ENCODE measurements at places on chromosomes 2 and 18. TPM values are rescaled to one million over a fixed set of nuclear protein-coding genes. Genes with fewer than 3 reads are reported as not detected.

DNA sequence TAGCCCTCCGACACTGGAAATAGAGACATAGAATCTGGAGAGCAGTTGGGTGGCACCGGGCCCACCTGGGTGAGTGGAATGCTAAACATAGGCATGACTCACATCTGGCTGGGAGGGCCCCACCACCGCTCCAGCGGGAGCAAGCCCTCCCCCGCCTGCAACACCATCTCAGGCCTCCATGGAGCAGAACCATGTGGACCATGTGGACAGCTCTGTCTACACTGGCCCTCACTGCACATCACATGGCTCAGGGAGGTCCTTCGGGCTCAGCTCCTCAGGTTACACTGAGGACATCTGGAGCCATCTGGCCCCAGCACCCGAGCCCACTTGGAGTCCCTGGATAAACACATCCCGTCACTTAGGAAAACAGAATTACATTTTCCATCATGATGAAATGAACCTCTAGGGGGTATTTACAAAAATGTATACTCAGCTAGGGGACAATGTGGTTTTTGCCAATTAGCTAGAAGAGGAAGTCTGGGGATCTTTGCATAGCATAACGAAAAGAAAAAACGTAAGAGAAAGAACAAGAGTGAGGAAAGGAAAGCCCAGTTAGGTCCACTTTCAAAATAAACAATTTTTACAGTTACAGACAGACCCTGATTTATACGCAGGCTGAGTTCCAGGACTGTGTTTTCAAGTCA lies 30.7 kb upstream of the MLPH start:
- H3K36me3 ChIP-seq = no peaks in the 10 kb centered on the region
- peaks cover 12% of the 10 kb centered on the region for H3K4me1 ChIP-seq
- peak; percentile 72 for DNase-seq
- H3K4me3 ChIP-seq = no peak overlapping the region
- H3K27me3 ChIP-seq = no peaks in the 10 kb centered on the region

- no peaks in the 10 kb centered on the region for H3K27me3 ChIP-seq
- H3K4me3 ChIP-seq = no peak overlapping the region
- no peaks in the 10 kb centered on the region for H3K36me3 ChIP-seq
- H3K27ac ChIP-seq = no peak overlapping the region
- no peak for DNase-seq
Measured at GRCh38 chr2:238108423-238109183, 8.5 kb downstream of the ESPNL start.

Gene DLGAP1
- total RNA-seq = 2.2 TPM

Gene FARP2
- total RNA-seq = 19.5 TPM

- no peak for DNase-seq
- no peaks in the 10 kb centered on the region for H3K4me1 ChIP-seq
Measured at GRCh38 chr2:238299803-238300202, 11.4 kb upstream of the PER2 start.

DNA sequence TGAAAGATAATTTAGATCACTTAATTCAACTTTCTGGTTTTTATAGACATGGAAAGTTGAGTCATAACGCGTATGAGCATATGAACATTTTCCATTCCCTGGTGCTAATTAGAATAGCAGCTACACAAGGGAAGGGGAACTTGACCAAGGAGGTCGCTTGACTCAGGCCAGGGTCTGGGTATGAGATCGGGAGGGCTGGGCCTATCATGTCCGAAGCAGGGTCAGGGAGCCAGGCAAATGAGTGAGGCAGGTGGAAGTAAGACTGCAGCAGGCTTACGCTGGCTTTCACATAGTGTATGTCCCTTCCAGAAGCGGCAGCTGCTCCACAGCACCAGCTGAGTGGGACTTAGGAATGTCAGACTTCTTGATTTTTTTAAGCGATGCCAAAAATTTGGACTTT lies 14.7 kb downstream of the RALB start:
- no peak overlapping the region for H3K27ac ChIP-seq
- no peaks in the 10 kb centered on the region for H3K36me3 ChIP-seq
- no peak overlapping the region for H3K4me3 ChIP-seq
- DNase-seq = no peak
- peaks cover 74% of the 10 kb centered on the region for H3K4me1 ChIP-seq
- H3K27me3 ChIP-seq = no peaks in the 10 kb centered on the region

GRCh38 chr2:236107536-236107935 lies 60.6 kb downstream of the GBX2 start:
- no peak overlapping the region for H3K4me3 ChIP-seq
- H3K27me3 ChIP-seq = no peaks in the 10 kb centered on the region
- no peak overlapping the region for H3K27ac ChIP-seq
- DNase-seq = no peak
- H3K36me3 ChIP-seq = no peaks in the 10 kb centered on the region
- H3K4me1 ChIP-seq = peaks cover 23% of the 10 kb centered on the region

GRCh38 chr2:56210291-56210690 lies 26.5 kb downstream of the CCDC85A start:
- no peaks in the 10 kb centered on the region for H3K27me3 ChIP-seq
- no peak for DNase-seq
- peak overlapping the region; percentile 4 for H3K27ac ChIP-seq
- H3K36me3 ChIP-seq = no peaks in the 10 kb centered on the region

DNA sequence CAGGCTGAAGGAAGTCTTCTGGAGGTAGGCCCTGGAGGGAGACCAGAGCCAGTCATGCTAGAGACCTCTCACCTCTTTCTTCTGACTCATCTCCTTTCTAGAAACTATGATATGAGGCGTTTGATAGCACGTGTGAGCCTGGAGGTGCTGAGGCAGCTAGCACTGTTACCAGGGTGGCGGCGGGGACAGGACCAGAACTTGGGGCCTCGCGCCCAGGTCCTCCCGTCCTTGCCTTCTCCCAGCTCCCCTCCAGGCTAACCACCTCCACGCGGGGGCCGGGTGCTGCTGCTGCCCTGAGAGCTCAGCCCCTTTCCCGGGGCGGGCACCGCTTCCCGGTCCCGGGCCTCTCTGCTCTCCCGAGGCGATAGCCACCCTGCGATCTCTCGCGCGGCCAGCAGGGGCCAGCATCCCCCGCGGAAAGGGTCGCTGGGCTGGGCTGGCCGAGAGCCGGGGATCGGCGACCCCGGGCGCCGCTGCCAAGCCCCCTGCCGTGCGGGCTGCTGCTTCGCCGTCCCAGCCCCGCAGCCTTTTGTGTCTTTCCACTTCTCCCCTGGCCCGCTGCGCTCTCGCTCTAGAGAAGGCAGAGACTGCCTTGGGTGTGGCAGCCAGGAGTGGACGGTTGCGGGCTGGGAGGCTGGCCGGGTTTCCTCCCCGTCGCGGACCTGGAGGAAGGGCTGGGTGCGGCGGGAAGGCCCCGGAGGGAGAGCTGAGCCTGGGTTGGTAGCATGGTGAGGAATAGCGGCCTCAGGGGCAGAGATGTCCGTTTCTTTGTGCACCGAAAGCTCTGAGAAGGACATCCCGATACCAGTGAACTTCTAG lies 49.1 kb downstream of the TMEM17 start:
- no peaks in the 10 kb centered on the region for H3K27me3 ChIP-seq
- H3K36me3 ChIP-seq = no peaks in the 10 kb centered on the region
- H3K27ac ChIP-seq = peak overlapping the region; percentile 85
- H3K4me3 ChIP-seq = peak overlapping the region; percentile 63

Gene STK39
- 22.7 TPM for total RNA-seq

GRCh38 chr2:104448661-104449440 lies 405.1 kb upstream of the POU3F3 start:
- no peaks in the 10 kb centered on the region for H3K36me3 ChIP-seq
- no peak overlapping the region for H3K4me3 ChIP-seq

- no peak for DNase-seq
- H3K27ac ChIP-seq = no peak overlapping the region
- H3K4me1 ChIP-seq = no peaks in the 10 kb centered on the region
Measured at GRCh38 chr2:198214114-198214596, 409.8 kb downstream of the PLCL1 start.

GRCh38 chr18:69215161-69215560 lies 185.5 kb upstream of the DOK6 start:
- H3K4me3 ChIP-seq = no peak overlapping the region
- no peak overlapping the region for H3K27ac ChIP-seq
- no peaks in the 10 kb centered on the region for H3K36me3 ChIP-seq

DNA sequence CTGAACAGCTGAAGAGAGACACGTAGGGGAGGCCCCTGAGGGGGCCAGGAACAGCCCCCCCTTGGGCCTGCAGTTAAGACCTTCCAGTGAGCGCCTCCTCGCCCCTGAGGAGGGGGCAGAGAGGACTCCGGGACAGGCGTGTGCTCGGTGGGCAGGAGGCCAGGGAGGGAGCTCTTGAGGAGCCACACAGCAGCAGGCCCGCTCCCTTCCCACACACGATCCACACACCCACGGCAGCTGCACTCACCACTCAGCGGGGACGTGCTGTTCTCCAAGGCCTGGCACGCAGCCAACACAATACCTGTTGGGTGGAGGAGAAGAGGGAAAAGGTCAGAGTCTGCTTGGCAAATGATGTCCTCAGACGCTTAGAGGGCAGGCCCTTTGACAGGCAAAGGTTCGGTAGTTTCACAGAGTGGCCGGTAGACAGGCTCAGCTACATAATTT lies 39.0 kb downstream of the TGFA start:
- no peaks in the 10 kb centered on the region for H3K4me1 ChIP-seq
- DNase-seq = peak; percentile 18
- H3K27ac ChIP-seq = no peak overlapping the region
- no peak overlapping the region for H3K4me3 ChIP-seq
- no peaks in the 10 kb centered on the region for H3K36me3 ChIP-seq

Gene SPC25
- total RNA-seq = 0.17 TPM

- no peak overlapping the region for H3K27ac ChIP-seq
- no peak for DNase-seq
- no peaks in the 10 kb centered on the region for H3K36me3 ChIP-seq
- no peaks in the 10 kb centered on the region for H3K27me3 ChIP-seq
Measured at GRCh38 chr18:45161850-45162249, 453.4 kb upstream of the SLC14A2 start.

DNA sequence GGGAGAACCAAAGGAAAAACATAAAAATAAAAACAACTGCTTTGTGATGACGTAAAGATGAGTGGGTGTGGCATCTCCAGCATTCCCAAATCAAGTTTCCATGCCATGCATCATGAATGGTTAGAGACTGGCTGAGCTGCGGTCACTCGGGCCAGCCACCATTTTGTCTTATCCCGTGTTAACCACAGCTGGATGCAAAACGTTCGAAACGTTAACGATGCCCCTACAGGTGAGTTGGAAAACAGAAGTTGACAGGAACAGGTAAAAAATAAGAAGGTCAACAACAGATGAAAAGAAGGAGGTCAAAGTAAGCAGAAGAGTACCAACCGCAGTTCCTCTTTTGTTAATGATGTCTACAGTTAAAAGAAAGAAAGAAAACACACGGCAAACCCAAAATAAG lies 411.1 kb downstream of the NRXN1 start:
- H3K36me3 ChIP-seq = no peaks in the 10 kb centered on the region
- no peaks in the 10 kb centered on the region for H3K4me1 ChIP-seq
- H3K4me3 ChIP-seq = no peak overlapping the region
- no peaks in the 10 kb centered on the region for H3K27me3 ChIP-seq

DNA sequence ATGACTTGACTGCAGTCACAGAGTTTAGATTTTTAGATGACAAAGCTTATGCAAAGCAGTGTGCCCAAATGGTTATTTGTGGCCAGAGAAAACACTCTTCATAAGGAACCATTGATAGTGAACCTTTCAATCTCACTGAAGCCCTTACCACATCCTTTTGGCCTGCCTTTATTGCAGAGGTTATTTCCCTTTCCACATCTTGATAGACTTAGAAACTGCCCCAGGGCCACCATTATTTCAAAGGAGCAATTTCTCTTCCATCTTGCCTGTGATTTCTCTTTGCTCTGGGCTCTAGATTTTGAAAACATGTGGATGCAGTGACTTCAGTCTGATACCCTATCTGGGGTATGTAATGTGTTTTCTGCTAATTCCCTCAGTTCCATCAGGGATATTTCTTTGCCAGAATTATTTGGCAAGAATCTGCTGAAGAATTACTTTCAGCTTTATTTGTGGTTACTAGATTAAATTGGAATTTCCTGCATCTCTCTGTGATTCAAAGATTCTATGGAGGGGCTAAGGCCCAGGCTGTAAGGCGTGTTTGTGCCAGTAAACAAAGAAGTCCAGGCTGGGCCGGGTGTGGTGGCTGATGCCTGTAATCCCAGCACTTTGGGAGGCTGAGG lies 51.0 kb downstream of the MOGAT1 start:
- H3K36me3 ChIP-seq = no peaks in the 10 kb centered on the region
- no peak overlapping the region for H3K4me3 ChIP-seq
- H3K27ac ChIP-seq = no peak overlapping the region

DNA sequence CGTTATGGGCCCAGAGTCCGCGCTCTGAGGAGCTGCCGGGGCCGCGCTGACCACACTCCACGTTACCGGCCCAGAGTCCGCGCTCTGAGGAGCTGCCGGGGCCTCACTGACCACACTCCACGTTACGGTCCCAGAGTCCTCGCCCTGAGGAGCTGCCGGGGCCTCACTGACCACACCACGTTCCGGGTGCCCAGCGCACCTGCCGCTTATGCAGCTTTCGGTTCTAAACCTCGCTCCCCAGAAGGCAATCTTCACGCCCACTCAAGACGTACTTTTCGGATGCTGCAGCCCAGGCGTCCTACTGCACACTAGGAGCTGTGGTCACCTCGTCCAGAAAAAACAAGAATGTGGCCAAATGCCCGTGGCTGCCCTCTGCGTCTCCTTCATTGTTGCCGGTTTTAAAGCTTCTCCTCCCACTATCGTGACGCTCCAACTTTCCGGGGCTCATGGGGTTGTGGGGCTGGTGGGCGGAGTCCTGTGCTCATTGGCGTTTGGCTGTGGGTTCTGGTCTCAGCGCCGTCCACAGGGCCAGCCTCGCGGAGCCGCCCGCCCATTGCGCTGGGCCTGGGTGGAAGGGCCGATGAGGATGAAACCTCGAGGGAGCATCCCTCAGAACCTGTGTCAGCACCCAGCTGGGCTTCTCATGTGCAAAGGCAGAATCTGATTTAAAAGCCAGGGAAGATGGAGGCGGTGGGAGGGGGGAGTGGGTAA lies 11.9 kb downstream of the KCNG2 start:
- DNase-seq = no peak
- H3K27me3 ChIP-seq = no peaks in the 10 kb centered on the region
- H3K4me1 ChIP-seq = no peaks in the 10 kb centered on the region
- no peaks in the 10 kb centered on the region for H3K36me3 ChIP-seq
- H3K4me3 ChIP-seq = no peak overlapping the region
- no peak overlapping the region for H3K27ac ChIP-seq

DNA sequence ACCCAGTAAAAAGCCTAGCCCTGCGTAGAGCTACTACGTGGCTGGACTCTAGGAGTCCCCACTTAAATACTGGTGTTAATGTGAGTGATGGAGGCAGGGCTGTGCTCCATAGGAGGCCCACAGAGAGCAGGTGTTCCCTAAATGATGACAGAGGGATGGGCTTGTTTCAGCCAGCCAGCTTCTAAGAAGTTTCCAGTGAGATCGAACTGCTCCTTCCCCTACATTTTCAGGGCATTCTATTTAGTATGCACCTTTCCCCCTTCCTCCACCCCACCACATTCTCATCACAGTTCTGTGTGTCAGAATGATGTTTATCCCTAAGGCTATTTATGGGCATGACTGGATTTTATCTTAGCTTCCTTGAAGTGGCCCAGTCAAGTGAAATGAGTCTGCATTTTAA lies 213.0 kb downstream of the TRIB2 start:
- no peak for DNase-seq
- no peak overlapping the region for H3K4me3 ChIP-seq
- no peaks in the 10 kb centered on the region for H3K36me3 ChIP-seq
- H3K4me1 ChIP-seq = peaks cover 18% of the 10 kb centered on the region
- H3K27me3 ChIP-seq = no peaks in the 10 kb centered on the region

GRCh38 chr2:165587335-165587938 lies 117.9 kb downstream of the CSRNP3 start:
- no peak for DNase-seq
- H3K4me3 ChIP-seq = no peak overlapping the region
- H3K27me3 ChIP-seq = no peaks in the 10 kb centered on the region

GRCh38 chr2:149422991-149423338 lies 92.6 kb downstream of the LYPD6 start:
- H3K27me3 ChIP-seq = no peaks in the 10 kb centered on the region
- H3K4me1 ChIP-seq = no peaks in the 10 kb centered on the region
- no peaks in the 10 kb centered on the region for H3K36me3 ChIP-seq
- DNase-seq = no peak
- H3K27ac ChIP-seq = no peak overlapping the region

Gene CD207
- not detected for total RNA-seq
